ENCODE measurements at places on chromosomes 16 and 17. TPM values are rescaled to one million over a fixed set of nuclear protein-coding genes. Genes with fewer than 3 reads are reported as not detected.
A peak's percentile ranks its signal among the peaks of the same experiment; 100 is the strongest.

The BAHCC1 gene
- 0.12 TPM for total RNA-seq

- H3K4me3 ChIP-seq, result no peak overlapping the region
- no peaks in the 10 kb centered on the region for H3K27me3 ChIP-seq
- DNase-seq, result no peak
- H3K4me1 ChIP-seq, result no peaks in the 10 kb centered on the region
Observed at GRCh38 chr16:88017587-88018101, 66.4 kb downstream of the BANP start.

The P2RX1 gene
- 86.5 TPM for total RNA-seq

- H3K27ac ChIP-seq, result no peak overlapping the region
- no peak overlapping the region for H3K4me3 ChIP-seq
- no peaks in the 10 kb centered on the region for H3K36me3 ChIP-seq
- DNase-seq, result no peak
- H3K4me1 ChIP-seq, result no peaks in the 10 kb centered on the region
- H3K27me3 ChIP-seq, result no peaks in the 10 kb centered on the region
Observed at GRCh38 chr17:60798576-60798975, 120.9 kb downstream of the BCAS3 start.

DNA sequence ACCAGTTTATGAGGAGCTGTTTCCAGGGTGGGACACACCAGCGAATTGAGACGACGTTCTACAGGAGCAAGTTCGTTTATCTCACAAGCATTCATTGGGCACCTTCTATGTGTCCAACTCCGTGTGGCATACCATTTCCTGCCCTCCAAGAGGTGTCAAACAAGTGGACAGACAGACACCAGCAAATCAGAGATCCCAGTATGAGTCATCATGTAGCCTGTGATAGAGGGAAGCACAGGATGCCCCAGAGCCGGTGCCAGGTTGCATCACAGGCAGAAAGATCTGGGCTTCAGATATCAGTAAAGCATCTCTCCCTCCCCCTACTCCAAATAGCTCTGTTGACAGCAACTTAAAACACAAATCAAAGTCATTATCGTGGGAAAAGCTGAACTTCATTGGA is 31.8 kb upstream of the MAF start:
- H3K4me3 ChIP-seq, result no peak overlapping the region
- no peaks in the 10 kb centered on the region for H3K4me1 ChIP-seq
- DNase-seq, result no peak
- no peak overlapping the region for H3K27ac ChIP-seq
- H3K27me3 ChIP-seq, result no peaks in the 10 kb centered on the region

GRCh38 chr16:51682905-51683304 is 531.8 kb upstream of the SALL1 start:
- DNase-seq, result no peak
- H3K27ac ChIP-seq, result no peak overlapping the region
- no peak overlapping the region for H3K4me3 ChIP-seq
- no peaks in the 10 kb centered on the region for H3K36me3 ChIP-seq

DNA sequence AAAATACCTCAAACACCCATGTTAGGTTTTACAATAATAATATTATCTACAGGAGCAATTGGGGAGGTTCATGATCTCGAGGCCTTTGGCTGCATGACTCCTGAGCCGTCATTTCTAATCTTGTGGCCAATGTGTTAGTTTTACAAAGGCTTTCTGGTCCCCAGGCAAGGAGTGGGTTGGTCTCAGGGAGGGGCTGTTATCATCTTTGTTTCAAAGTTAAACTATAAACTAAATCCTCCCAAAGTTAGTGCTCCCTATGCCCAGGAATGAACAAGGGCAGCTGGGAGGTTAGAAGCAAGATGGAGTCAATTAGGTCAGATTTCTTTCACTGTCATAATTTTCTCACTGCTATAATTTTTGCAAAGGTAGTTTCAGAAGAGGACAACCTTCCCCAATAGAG is 9.1 kb upstream of the CCL5 start:
- no peaks in the 10 kb centered on the region for H3K36me3 ChIP-seq
- no peak overlapping the region for H3K4me3 ChIP-seq
- no peak overlapping the region for H3K27ac ChIP-seq
- no peak for DNase-seq
- no peaks in the 10 kb centered on the region for H3K4me1 ChIP-seq
- no peaks in the 10 kb centered on the region for H3K27me3 ChIP-seq

The C17orf78 gene
- not detected for total RNA-seq

- peaks cover 15% of the 10 kb centered on the region for H3K4me1 ChIP-seq
- H3K36me3 ChIP-seq, result no peaks in the 10 kb centered on the region
- DNase-seq, result peak; percentile 53
- no peak overlapping the region for H3K27ac ChIP-seq
- peak overlapping the region; percentile 74 for H3K4me3 ChIP-seq
- peaks cover 43% of the 10 kb centered on the region for H3K27me3 ChIP-seq
Observed at GRCh38 chr17:50055055-50055425, 870 bp upstream of the ITGA3 start.

DNA sequence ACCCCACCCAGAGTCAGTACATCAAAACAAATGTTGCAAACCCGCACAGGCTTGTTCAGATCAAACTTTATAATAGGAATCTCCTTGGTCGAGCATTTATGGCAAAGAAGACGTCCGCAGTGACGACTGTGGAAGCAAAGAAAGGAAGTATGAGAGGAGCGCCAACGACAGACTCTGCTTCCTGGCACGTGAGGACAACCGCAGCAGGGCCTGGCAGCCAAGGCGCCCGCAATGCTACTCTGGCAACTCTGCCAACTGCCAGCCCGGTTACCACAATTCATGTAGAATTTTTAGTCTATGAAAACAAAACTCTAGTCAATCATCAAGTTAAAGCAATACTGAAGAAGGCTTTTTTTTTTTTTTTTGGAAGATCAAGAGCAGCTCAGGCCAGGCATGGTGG is 24.8 kb downstream of the CYB5D2 start:
- H3K36me3 ChIP-seq, result peaks cover 80% of the 10 kb centered on the region
- H3K4me3 ChIP-seq, result no peak overlapping the region
- DNase-seq, result no peak
- H3K27me3 ChIP-seq, result no peaks in the 10 kb centered on the region
- peaks cover 3% of the 10 kb centered on the region for H3K4me1 ChIP-seq

GRCh38 chr17:42315402-42316156 is 27.3 kb downstream of the STAT5A start:
- H3K4me1 ChIP-seq, result peaks cover 53% of the 10 kb centered on the region
- no peaks in the 10 kb centered on the region for H3K27me3 ChIP-seq
- peak; percentile 87 for DNase-seq

GRCh38 chr17:83098241-83099085 is 19.1 kb downstream of the METRNL start:
- no peak overlapping the region for H3K27ac ChIP-seq
- no peak overlapping the region for H3K4me3 ChIP-seq
- peaks cover 36% of the 10 kb centered on the region for H3K4me1 ChIP-seq
- H3K36me3 ChIP-seq, result no peaks in the 10 kb centered on the region
- no peak for DNase-seq
- no peaks in the 10 kb centered on the region for H3K27me3 ChIP-seq

The PAQR4 gene
- total RNA-seq, result 1.8 TPM

The ATP2A1 gene
- total RNA-seq, result 0.84 TPM

DNA sequence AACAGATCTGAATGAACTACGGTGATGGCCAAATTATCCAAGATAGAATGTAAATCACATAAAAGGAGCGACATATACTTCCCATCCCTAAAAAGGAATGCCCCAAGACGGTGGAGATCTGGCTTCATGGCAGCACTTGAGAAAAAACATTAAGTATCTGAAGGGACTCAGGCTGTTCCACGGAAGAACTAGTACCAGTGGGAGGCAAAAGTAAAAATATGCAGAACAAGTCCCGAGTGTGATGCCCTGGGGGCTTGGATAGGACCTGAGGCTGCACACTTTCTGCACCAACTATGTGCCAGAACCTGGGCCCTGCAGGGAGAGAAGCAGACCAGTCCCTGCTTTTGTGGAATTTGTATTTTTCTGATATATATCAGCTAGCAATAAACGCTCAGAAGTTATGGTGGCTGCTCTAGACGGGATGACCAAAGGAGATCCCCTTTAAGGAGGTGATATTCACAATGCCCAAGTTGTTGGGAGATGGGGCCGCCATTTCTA is 539 bp upstream of the CKLF start:
- no peak for DNase-seq
- peak overlapping the region; percentile 92 for H3K4me3 ChIP-seq
- H3K27me3 ChIP-seq, result no peaks in the 10 kb centered on the region
- peak overlapping the region; percentile 71 for H3K27ac ChIP-seq
- H3K4me1 ChIP-seq, result peaks cover 59% of the 10 kb centered on the region

The OR1A1 gene
- total RNA-seq, result not detected

The PRSS36 gene
- total RNA-seq, result 1.6 TPM

The CLEC16A gene
- 82.3 TPM for total RNA-seq

GRCh38 chr16:83806036-83806435 is 1.7 kb upstream of the HSBP1 start:
- DNase-seq, result peak; percentile 74
- H3K27me3 ChIP-seq, result no peaks in the 10 kb centered on the region
- H3K4me1 ChIP-seq, result peaks cover 57% of the 10 kb centered on the region
- H3K36me3 ChIP-seq, result no peaks in the 10 kb centered on the region
- H3K4me3 ChIP-seq, result peak overlapping the region; percentile 50
- H3K27ac ChIP-seq, result peak overlapping the region; percentile 91

DNA sequence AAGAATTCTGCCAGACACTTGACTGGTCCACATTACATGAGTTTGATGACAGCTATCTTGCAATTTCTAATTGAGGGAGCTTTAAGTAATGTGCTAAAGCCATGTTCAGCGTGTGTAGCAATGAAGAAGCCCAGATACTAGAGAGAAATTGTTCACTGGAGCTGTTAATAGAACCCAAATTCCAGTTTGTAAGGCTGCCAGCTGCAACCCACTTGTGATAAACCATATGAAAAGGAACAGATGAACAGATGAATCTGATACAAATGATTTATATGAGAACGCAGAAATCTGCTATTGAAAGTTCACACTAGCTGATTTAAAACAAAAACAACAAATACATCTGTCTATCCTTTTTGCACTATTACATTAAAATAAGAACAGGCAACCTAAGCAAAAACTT is 6.2 kb downstream of the NACA2 start:
- no peak for DNase-seq
- H3K4me1 ChIP-seq, result no peaks in the 10 kb centered on the region
- H3K4me3 ChIP-seq, result no peak overlapping the region
- no peaks in the 10 kb centered on the region for H3K36me3 ChIP-seq
- H3K27me3 ChIP-seq, result peaks cover 8% of the 10 kb centered on the region

DNA sequence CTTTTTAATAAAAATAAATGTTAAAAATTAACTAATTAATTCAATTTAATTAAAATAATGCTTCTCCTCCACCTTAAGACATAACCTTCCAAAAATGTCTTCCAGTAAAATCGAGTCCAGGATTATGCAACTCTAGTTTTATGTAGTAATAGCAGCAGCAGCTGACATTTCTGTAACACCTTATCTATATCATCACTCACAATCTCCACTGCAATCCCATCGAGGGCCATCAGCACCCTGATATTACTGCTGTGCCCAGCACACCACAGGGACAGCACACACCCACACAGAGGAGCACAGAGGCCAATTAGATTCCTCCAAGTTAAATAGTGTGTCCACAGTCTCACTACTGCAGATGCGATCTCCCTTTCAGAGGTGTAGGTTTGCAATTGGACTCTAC is 2.9 kb downstream of the RPH3AL start:
- no peaks in the 10 kb centered on the region for H3K27me3 ChIP-seq
- no peak for DNase-seq
- H3K36me3 ChIP-seq, result no peaks in the 10 kb centered on the region
- H3K4me1 ChIP-seq, result no peaks in the 10 kb centered on the region

- H3K36me3 ChIP-seq, result no peaks in the 10 kb centered on the region
- H3K4me1 ChIP-seq, result peaks cover 16% of the 10 kb centered on the region
- H3K4me3 ChIP-seq, result no peak overlapping the region
- peaks cover 6% of the 10 kb centered on the region for H3K27me3 ChIP-seq
- no peak for DNase-seq
Observed at GRCh38 chr17:55462711-55463110, 41.1 kb upstream of the MMD start.

The KRTAP9-7 gene
- total RNA-seq, result not detected

GRCh38 chr17:7915179-7915610 is 894 bp downstream of the RNF227 start:
- DNase-seq, result no peak
- H3K4me3 ChIP-seq, result peak overlapping the region; percentile 78

GRCh38 chr17:67388986-67389385 is 11.9 kb downstream of the PITPNC1 start:
- DNase-seq, result no peak
- H3K36me3 ChIP-seq, result no peaks in the 10 kb centered on the region
- no peaks in the 10 kb centered on the region for H3K27me3 ChIP-seq
- H3K27ac ChIP-seq, result no peak overlapping the region
- no peak overlapping the region for H3K4me3 ChIP-seq

The ACOX1 gene
- 31.2 TPM for total RNA-seq

- no peaks in the 10 kb centered on the region for H3K27me3 ChIP-seq
- H3K4me3 ChIP-seq, result no peak overlapping the region
- H3K36me3 ChIP-seq, result no peaks in the 10 kb centered on the region
- H3K27ac ChIP-seq, result no peak overlapping the region
Observed at GRCh38 chr17:19409509-19409908, 1.5 kb upstream of the RNF112 start.

GRCh38 chr16:11255737-11256660 is at the start of gene SOCS1:
TSS of gene SOCS1 (minus strand) at chr16:11256204. CDS start at chr16:11255478, 726 bp downstream.
- peak within 1 kb of the TSS; percentile 86 for H3K27ac ChIP-seq
- H3K36me3 ChIP-seq, result peaks cover 17% of the 10 kb centered on the region
- H3K4me1 ChIP-seq, result peaks cover 62% of the 10 kb centered on the region
- no peaks in the 10 kb centered on the region for H3K27me3 ChIP-seq
- peak; percentile 92 for DNase-seq

The MAP1LC3B gene
- total RNA-seq, result 72.7 TPM

DNA sequence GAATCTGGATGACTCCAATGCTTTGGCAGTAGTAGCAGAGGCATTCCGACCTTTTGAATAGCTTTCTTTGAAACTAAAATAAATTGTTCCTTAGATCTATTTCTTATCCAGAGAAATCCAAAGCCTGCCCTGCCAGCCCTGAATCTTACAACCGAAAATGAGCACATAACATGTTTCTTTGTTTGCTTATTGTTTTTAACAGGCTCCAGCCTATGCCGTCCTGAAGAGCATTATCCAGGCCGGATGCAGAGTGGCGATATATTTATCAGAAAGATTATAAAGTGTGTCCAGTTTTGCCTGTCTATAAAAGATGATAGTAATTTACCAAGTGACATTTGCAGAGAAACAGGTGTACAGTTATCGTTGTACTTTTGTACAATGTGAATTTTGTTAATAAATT is 10.5 kb downstream of the COQ7 start:
- no peaks in the 10 kb centered on the region for H3K27me3 ChIP-seq
- DNase-seq, result no peak
- H3K27ac ChIP-seq, result no peak overlapping the region
- peaks cover 23% of the 10 kb centered on the region for H3K36me3 ChIP-seq

The ACAP1 gene
- total RNA-seq, result 392 TPM

The RAB11FIP4 gene
- total RNA-seq, result 70.5 TPM

Data from B cell (primary cell).